Peyer's patch (tissue), 4 donors: ENCODE measurements at places on chromosomes 3 and 15. TPM values are rescaled to one million over a fixed set of nuclear protein-coding genes. Genes with fewer than 3 reads are reported as not detected.

- no peak for DNase-seq
Measured at GRCh38 chr15:62287066-62287857, 122.2 kb upstream of the C2CD4B start.

GRCh38 chr3:134762016-134762415, 33.0 kb upstream of the EPHB1 start:
- DNase-seq = no peak

DNA sequence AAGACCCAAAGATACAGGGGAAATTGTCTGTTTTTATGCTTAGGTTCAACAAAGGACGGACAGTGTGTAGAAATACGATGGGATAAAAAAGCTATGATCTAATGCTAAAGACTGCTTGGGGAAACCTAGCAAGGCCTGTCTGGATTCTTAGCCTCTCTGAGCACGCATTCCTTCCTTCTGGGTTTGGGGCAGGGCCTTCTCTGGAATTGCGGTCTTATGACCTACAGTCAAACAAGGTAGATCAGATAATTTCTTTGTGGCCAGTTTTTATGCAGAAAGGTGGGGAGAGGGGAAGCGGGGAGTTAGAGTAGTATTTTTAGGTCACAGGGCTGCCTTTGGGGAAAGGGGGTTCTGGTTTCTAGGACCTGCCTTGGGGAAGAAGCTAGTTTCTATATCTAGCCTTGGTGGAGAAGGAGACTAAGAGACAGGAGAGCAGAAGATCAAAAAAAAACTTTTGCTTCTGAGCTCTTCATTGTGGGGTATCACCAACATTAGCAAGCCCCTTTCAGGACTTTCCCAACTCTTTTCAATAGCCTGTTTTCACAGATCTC, 39.1 kb upstream of the LIPC start:
- DNase-seq = no peak

ATP2B2 gene
- total RNA-seq = not detected

ZNF501 gene
- 9.9 TPM for total RNA-seq

GRCh38 chr3:196691386-196691785, 20.7 kb downstream of the CEP19 start:
- DNase-seq = no peak

GRCh38 chr3:52233968-52234367, 5.0 kb downstream of the TWF2 start:
- DNase-seq = no peak

DNA sequence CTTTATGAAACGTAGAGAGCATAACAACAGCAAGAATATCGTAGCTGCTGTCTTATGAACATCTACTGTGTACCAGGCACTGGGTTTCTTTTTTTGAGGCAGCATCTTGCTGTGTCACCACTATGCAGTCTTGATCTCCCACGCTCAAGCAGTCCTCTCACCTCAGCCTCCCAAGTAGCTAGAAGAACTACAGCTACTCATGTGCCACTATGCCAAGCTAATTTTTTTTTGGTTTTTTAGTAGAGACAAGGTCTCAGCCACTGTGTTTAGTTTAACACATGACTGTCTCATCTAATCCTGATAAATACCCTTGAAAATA, 129.9 kb downstream of the VGLL4 start:
- DNase-seq = no peak

GRCh38 chr3:19598870-19599269, 335.1 kb downstream of the EFHB start:
- DNase-seq = no peak

VEPH1 gene
- not detected for total RNA-seq

DNA sequence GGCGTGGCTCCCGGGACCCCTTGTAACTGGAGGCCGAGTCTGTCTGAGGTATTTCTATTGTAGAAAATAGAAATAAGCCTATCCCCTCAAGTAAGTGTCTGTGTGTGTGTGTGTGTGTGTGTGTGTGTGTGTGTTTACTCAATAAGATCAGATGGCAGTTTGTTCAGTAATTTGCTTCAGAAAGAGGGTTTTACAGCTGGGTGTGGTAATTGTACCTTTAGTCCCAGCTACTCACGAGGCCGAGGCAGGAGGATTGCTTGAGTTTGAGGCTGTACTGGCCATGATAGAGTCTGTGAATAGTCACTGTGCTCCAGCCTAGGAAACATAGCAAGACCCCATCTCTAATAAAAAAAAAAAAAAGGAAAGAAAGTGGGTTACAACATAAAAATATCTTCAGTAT, 8.7 kb downstream of the SPINT1 start:
- DNase-seq = no peak
